ENCODE measurements at places on chromosomes 1 and 21.

DNA sequence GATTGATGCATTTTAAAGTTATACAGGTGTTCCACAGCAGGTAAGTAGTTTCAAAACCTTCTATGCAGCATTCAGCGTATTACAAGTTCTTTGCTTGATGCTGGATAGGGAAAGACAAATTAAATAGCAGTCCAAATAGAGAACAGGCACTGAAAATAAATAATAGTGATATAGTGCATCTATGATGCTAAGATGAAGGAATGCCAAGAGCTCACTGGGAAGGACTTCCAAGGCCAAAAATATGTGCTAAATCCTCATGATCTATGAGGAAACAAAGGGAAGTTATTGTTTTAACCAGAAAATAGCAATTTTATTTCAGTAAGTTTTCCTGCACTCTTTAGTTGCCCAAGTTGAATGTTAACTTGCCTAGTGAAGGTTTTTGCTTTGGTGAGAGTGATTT lies 127.8 kb upstream of the GREM2 start:
- no peak for DNase-seq

DNA sequence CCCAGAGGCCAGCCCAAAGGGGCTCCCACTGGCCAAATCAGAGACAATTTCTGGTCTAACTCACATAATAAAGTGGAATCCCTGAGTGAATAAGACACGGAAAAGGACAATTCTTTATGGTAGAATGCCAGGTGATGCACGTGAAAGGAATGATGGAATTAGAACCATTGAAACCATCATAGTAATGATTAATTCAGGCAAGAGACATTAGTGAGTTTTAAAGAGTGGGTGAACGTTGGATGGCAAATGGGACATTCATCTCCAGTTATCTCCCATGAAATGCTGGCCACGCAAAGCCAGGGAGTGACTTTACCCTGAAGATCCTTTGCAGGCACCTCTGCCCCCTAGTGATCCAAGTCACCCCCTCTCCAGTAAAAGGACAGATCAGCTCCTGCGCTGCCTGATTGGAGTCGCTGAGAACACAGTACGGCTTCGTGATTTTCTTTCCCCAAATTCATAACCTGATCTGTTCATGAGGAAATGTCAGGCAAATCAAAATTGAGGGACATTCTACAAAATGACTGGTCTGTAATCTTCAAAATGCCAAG lies 87.5 kb downstream of the AJAP1 start:
- DNase-seq: no peak

DNA sequence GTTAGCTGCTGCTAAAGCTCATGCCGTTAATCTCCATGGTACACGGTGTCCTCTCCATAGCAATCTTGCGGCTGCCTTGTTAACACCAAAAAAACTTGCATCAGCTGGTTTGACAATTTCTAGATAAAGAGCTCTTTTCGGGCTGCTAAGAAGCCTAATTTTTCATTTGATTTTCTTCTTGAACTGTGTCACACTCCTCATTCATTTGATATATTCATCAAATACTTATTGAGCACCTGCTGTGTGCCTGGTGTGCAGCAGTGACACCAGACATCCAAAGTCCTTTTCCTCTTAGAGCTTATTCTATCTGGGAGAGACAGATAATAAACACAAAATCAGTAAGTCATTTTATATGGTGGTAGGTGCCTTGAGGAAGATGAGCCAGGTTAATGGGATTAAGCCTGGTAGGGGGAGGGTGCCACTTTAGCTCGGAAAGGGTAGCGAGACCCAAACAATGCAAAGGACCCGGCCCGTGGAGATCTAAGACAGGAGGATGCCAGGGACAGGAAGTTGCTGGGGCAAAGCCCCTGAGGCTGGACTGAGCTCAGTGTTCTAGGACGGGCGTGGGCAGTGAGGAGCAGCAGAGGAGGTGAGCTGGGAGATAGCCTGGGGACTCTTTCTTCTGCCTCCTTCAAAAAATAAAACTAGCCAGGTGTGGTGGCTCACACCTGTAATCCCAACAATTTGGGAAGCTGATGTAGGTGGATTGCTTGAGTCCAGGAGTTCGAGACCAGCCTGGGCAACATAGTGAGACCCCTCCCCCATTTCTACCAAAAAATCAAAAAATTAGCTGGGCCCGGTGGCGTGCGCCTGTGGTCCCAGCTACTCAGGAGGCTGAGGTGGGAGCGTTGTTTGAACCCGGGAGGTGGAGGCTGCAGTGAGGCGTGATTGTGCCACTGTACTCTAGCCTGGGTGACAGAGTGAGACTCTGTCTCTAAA lies 50.7 kb upstream of the LGALS8 start:
- no peak for DNase-seq

DNA sequence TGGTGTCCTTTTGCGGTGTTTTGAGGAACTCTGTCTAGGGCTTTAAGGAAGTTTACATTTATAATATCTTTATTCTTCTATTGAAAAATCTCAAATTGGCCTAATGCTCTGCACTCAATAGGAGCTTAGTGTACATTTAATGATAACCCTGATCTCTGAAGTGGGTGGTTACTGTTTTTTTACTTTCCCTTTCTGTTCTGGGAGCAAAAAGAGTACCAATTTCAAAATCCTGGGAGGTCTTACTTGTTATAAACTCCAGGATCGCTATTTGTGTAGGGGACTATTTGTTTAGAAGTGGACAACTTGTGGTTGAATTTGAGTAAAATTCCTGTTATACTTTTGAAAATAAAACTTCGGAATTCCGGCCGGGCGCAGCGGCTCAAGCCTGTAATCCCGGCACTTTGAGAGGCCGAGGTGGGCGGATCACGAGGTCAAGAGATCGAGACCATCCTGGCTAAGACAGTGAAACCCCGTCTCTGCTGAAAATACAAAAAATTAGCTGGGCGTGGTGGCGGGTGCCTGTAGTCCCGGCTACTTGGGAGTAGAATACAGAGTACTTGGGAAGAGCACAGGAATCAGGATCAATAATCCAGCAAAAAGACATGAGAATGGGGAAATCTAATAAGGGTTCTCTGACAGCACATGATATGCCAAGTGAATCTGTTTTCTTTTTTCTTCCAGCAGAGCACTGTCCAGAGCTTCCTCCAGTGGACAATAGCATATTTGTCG lies 1.1 kb downstream of the C4BPB start:
- no peak for DNase-seq

- DNase-seq: no peak
Observed at GRCh38 chr1:218255090-218255489, 30.0 kb upstream of the RRP15 start.

- DNase-seq: no peak
Observed at GRCh38 chr1:208684192-208684591, 440.0 kb upstream of the PLXNA2 start.

DNA sequence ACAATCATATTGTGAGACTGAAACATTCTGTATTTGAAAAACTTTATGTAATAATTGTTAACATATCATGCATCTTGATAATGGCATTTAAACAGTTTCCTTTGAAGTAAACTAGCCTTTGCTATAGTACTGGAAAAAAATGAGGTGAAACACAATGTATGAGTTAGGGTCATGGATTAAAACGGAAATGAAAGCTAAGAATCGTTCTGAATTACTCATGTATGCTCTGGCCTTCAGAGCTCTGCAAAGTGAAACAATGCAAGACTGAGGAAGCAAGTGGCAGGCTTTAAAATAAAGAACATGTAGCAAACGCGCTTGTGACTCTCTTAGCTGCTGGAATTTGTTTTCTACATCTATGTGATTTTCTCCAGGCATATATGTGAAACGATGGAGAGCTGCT lies 317.1 kb downstream of the DPYD start:
- no peak for DNase-seq

GRCh38 chr1:27471477-27471876 lies 18.5 kb downstream of the WASF2 start:
- no peak for DNase-seq

- no peak for DNase-seq
Observed at GRCh38 chr1:159040893-159041724, 31.4 kb downstream of the IFI16 start.

GRCh38 chr1:54287801-54288211 lies 87.8 kb downstream of the MRPL37 start:
- no peak for DNase-seq

- DNase-seq: no peak
Observed at GRCh38 chr1:18643154-18644012, 12.7 kb downstream of the PAX7 start.

GRCh38 chr1:117580882-117581281 lies 25.0 kb upstream of the TENT5C start:
- DNase-seq: no peak

DNA sequence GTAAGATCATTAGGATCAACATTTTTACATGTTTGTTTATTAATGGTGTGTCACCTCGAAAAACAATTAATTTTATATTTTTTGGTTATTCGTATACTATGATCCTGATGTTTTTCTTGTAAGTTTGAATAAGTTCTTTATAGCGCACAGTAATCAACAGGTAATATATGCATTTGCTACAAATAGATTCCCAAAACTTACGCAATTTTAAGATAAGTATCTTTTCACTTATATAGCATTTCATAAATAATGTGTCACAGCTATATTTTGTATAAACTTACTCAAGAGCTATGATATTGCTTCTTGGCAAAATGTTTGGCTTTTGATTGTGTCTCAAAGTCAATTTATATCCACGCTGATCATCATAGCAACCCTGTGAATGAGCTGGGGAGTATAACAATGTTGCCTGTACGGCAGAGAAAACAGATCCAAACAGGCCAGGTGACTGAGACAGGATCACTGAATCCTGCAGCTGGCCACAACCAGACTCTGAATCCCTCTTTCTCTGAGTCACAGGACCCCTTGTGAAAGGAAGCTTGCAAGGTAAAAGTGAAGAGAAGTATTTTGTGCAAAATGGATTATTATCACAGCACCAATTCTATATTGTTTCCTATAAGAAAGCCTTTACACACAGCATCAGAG lies 48.6 kb downstream of the GNG12 start:
- no peak for DNase-seq

DNA sequence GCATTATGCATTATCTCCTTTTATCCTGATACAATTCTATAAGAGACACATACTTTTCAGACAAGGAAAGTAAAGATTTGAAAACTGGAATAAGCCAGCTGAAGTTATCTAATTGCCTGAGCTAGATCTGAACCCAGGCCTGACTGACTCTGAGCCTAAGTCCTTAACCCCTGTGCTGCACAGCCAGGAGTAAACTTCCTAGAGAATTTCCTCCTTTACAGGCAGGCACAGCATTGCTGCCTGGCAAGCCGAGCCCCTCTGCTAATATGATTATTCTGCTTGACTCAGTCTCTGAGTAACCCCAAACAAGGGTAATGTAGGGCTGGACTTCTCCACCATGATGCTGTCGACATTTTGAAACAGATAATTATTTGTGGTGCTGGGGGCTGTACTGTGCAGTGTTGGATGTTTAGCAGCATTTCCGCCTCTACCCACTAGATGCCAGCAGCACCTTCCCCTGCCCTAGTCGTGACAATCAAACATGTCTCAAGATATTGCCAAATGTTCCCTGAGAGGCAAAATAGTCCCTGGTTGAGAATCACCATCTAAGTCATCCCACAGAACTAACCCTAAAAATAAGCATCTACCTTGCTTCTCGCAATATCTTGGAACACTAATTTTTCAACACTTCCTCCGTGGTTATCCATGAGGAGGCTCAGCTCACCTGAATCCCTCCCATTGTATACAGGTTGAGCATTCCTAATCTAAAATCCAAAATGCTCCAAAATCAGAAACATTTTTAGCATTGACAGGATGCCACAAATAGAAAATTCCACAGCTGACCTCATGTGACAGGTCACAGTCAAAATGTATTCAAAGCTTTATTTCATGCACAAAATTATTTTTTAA lies 18.5 kb downstream of the CAMK1G start:
- DNase-seq: no peak

DNA sequence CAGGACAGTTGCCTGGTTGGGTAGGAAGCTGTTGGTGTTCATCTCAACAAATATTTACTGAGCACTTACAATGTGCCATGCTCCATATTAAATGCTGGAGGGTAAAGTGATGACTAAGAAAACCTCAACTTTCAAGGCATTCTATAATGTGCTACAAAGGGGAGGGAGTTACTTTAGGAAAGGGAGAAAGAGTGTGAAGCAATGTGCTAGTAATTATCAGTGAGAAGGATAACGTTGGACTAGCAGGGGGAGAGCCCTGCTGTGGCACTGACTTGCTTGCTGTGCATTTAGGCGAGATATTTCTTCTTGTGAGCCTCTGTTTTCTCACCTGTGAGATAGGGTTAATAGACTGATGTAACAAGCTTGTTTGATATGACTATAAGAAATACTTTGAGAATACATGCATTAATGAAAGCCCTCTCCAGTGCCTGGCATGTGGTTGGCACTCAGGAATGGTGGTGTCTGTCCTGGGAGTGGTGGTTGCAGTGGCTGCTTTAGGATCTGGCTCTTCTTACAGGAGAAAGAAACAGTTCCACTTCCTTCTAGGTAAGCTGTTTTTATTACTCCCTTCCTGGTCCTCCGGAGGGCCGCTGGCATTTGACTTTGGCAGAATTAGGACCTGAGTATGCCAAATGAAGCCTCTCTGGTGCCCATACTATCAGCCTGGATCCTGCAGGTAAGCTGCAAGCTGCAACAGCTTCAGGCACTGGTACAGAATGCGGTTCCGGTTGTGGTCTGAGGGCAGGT lies 111.1 kb upstream of the COA6 start:
- DNase-seq: no peak

DNA sequence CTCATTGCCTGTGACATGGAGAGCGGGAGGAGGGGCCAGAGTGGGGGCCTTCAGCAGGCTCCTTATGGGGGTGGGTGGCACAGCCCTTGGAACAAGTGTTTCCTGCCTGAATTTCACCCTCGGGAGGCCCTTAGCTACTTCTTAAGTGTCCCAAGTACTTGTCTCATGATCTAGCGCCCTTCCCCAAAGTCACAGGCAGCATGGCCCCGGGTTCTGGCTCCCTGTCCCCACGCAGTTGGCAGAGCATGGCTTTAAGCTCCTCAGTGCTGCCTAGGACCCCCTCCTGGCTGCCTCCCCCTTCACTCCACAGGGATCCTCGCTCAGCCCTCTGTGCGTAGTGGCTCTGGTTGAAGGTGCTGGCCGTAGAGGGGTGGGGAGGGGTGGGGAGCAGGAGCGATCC lies 197.2 kb downstream of the CAMTA1 start:
- DNase-seq: no peak

Data from activated T-helper 1 cell treated with anti-CD3 and anti-CD28 coated beads, Interleukin-2, amount 50 U/mL, for 16 hours (primary cell).